ENCODE measurements at places on chromosomes 11 and 22. TPM values are rescaled to one million over a fixed set of nuclear protein-coding genes. Genes with fewer than 3 reads are reported as not detected.

GRCh38 chr22:24901448-24901847 lies 45.0 kb downstream of the LHFPL7 start:
- no peak for DNase-seq

- DNase-seq, result no peak
Observed at GRCh38 chr11:124193221-124194010, 10.3 kb downstream of the OR10D3 start.

- DNase-seq, result no peak
Observed at GRCh38 chr22:48627203-48627602, 1200.5 kb downstream of the BRD1 start.

DNA sequence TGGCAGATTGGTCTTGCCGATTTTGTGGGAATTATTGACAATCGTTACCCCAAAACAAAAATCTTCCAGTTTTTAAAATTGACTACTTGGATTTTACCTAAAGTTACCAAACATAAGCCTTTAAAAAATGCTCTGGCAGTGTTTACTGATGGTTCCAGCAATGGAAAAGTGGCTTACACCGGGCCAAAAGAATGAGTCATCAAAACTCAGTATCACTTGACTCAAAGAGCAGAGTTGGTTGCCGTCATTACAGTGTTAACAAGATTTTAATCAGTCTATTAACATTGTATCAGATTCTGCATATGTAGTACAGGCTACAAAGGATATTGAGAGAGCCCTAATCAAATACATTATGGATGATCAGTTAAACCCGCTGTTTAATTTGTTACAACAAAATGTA lies 37.2 kb downstream of the IGLL1 start:
- no peak for DNase-seq

DNA sequence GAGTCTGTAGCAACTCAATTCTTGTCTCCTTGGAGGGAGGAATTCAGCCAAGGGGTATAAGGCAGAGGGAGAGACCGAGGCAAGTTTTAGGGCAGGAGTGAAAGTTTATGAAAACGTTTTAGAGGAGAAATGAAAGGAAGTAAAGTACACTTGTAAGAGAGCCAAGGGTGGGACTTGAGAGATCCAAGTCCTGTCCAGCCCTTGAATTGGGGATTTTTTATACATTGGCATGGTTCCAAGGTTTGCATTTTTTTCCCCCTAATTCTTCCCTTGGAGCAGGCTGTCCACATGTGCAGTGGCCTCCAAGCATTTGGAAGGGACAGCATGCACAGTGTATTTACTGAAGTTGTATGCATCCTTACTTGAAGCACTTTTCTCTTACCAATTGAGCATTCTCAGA lies 192.1 kb downstream of the LUZP2 start:
- no peak for DNase-seq

SH3BP1 gene
- polyA plus RNA-seq, result 18.1 TPM

CBLIF gene
- polyA plus RNA-seq, result 0.27 TPM

MAPK8IP1 gene
- 13.7 TPM for polyA plus RNA-seq

Measured in renal pelvis (tissue), 12 donors.